HT-29 (cell line): ENCODE measurements at places on chromosomes 7 and 10. TPM values are rescaled to one million over a fixed set of nuclear protein-coding genes. Genes with fewer than 3 reads are reported as not detected.

Gene TMEM209
- total RNA-seq = 11.4 and 13.1 TPM in 2 replicates

Gene CLCN1
- 2.8 and 3.0 TPM in 2 replicates for total RNA-seq

Gene AKR1C4
- total RNA-seq = 0.29 TPM in 1 of 2 replicates, not detected in the other

Gene CCDC146
- not detected in 2 replicates for total RNA-seq

Gene MRLN
- not detected in 2 replicates for total RNA-seq

Gene EN2
- not detected in 2 replicates for total RNA-seq

DNA sequence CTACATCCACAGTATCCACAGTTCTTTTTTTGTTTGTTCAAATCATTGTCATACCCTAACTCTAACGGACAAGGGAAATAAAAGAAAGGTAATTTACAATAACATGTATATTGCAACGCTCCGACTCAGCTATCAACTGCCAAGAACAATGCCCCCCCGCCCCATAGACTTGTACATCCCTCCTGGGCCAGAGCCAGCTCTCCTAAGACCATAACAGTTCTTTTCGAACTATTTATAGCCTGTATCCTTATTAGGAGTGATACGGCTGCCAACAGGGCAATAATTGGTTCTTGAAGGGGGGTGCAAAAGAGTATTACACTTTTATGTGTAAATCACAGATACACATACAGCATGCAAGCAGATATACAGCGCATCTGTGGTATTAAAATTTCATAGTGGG, 495.7 kb downstream of the GALNT17 start:
- no peak for DNase-seq

- DNase-seq = no peak
Measured at GRCh38 chr7:13563680-13564079, 425.8 kb downstream of the ETV1 start.

DNA sequence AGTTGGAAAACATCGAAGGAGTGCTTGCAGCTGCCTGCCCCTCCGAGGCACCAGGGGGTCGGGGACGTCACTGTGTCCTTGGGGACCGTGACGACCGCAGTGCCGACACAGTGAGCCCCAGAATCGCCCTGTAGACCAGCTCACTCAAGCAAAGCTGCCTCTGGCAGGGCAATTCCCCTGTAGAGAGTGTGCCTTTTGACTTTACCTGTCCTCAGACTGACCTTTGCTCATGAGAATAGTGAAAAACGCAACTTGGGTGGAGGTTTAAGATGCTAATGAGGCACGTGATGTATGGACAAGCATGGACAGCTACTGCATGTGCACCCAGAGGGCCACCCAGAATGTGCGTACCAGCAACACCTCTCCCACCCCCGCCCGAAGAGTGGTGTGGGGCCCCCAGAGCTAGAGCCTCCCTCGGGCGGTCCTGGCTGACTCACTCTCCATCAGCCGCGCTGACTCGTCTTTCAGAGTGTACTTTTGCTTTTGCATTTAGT, 271.9 kb downstream of the ADARB2 start:
- no peak for DNase-seq

DNA sequence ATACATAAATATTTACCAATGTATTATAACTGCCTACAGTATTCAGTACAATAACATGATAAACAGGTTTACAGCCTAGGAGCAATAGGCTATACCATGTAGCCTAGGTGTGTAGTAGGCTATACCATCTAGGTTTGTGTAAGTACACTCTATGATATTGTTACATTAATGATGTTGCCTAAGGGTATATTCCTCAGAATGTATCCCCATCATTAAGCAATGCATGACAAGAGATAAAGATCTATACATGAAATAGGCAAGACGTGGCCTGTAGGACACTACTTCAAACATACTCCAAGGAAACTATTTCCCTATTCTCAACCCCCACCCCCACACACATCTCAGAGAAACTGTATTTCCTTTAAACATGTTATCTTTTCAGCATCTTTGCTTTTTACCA, 15.3 kb upstream of the ADAM22 start:
- no peak for DNase-seq

DNA sequence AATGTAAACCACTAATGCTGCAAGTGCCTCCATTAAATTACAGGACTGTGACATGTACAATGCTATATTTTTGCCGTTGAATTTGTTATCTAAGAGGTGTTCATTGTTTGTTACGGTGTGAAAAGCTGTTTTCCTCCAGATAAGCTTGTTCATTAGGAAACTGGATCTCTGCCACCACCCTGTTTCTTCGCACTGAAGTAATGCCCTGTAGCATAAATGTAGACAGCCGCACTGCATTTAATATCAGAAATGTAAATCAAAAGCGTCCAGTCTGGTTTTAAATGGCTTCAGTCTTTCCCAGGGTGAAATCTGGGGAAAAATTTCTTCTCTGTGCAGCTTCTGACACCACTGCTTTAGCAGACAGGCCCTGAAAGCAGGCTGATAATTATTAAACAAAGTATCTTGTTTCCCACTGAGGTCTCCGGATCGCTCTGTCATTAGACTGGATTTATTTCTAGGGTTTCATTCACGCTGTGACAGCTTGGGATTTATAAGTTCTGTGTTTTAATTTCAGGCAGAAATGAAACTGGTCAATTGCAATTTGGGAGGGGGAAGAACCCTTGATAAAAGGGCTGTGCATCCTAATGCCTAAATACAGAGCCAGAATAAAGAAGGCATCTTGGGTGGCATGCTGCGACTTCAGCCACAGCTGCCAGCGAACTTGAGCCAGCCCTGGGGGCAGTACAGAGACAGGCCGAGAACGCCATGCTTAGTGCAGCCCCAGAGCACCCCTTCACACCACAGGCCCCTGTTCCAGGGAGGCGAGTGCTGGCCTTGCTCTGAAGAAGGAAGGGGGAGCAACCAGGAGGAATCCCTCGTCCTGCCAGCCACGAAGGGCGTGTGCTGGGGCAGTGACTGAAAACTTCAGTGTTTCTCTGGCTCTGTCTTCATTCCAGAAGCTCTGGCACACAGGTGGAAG, 547.7 kb upstream of the GALNT17 start:
- no peak for DNase-seq

- DNase-seq = no peak
Measured at GRCh38 chr10:124830445-124830844, 28.8 kb downstream of the ABRAXAS2 start.

DNA sequence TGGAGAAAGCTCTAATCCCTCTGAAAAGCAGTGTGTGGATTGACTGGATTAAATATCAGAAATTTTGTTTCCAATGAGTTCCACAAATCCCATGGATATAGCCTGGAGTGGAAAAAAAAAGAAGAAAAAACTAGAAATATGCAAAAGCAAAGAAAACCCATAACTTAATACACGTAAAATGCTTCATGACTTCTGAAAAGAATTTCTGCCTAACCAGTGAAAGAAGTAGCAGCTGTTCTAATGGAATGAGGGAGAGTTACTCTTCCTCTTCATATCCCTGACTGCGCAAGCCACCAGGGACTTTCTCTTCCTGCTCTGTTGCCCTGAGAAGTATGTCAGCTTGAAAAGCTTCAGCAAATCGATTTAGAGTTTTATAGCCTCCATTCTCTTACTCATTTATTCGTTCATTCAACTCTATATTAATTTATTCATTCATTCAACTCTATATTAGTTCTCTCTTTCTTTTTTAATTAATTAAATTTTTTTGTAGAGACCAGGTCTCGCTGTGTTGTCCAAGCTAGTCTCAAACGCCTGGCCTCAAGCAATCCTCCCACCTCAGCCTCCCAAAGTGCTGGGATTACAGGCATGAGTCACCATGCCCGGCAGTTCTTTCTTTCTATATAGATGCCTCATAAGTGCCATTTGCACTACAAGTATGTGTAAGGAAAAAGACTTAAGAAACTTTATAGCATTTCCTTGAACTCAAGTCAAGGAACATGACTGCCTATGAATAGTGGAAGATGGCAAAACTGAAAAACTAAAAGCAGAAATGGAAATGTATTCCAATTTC, 447.3 kb upstream of the NRP1 start:
- no peak for DNase-seq

- DNase-seq = no peak
Measured at GRCh38 chr7:5041047-5041446, 4.6 kb upstream of the RBAK start.

DNA sequence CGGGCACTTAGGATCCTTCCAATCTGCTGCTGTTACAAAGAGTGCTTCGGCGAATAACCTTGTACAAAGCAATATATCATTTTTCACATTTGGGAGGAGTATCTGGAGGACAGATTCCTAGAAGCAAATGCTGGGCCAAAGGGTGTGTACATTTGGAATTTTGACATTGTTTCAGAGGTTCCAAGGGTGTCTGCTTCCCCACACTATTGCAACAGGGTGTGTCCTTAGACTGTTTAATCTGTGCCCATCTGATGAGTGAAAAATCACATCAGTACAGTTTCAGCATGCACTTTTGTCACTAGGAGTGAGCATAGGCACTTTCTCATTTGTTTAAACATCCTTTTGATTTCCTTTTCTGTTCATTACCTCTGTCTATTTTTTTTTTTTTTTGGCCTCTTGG, 8.6 kb upstream of the ELFN1 start:
- DNase-seq = no peak

DNA sequence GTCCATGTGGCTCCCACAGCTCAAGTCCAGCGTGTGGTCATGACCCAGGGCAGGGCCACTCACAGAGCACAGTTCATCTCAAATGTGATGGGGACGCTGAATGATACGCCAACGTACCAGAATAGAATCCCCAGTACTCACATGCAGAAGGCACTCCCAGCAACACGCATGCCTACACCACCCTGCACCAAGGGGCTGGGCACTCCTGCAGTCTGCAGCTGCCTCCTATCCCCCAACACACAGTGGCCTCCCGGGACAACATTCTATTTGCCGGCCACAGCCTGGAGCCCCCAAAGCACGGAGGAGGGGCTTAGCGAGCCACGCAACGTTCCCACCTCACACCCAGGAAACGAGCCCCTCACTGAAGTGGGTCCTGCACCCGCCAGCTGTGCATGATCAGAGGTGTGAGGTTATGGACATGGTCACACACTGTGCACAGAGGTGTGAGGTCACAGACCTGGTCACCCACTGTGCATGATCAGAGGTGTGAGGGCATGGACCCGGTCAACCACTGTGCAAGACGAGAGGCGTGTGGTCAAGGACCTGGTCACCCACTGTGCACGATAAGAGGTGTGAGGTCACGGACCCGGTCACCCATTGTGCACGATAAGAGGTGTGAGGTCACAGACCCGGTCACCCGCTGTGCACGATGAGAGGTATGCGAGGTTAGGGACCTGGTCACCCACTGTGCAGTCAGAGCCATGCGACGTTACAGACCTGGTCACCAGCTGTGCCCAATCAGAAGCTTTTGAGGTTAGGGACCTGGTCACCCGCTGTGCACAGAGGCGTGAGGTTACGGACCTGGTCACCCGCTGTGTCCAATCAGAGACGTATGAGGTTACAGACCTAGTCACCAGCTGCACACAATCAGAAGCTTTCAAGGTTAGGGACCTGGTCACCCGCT, 182.8 kb downstream of the DIP2C start:
- DNase-seq = no peak

GRCh38 chr10:49751636-49752510, 10.2 kb downstream of the OGDHL start:
- DNase-seq = no peak

DNA sequence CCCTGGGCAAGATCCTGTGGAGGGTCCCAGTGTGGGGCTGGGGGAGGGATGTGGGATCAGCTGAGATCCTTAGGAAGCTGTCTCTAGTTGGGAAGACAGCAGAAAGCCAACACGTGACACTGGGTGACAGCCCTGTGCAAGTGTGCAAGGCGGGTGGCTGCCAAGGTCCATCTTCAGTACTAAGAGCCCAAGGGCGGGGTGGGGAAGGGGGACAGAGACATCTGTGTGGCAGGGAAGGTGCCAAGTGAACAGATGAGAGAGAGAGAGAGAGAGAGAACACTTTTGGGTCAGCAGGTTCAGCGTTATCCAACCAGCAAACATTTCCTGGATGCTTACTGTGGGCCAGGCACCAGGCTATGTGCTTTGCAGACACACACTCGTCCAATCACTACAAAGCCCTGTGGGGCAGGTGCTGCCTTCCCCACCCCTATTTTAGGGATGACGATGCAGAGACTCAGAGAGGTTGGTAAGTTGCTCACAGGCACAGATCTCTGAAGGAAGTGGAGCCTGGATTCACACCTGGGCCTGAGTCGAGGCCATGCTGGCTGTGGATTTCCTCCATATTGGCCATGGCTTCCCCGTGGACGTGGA, 135.7 kb downstream of the GRK5 start:
- DNase-seq = no peak

DNA sequence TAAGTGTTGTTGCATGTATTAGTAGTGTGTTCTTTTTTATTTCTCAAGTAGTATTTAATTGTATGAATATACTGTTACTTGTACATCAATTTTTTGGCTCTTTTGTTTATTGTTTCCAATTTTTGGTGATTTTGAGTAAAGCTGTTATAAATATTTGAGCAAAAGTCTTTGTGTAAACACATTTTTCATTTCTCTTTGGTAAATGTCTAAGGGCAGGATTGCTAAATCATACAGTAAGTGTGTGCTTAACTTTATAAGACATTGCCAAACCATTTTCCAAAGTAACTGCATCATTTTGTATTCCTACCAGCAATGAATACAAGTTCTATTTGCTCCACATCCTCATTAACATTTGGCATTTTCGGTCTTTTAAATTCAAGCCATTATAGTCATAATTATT, 92.8 kb downstream of the ICA1 start:
- no peak for DNase-seq

DNA sequence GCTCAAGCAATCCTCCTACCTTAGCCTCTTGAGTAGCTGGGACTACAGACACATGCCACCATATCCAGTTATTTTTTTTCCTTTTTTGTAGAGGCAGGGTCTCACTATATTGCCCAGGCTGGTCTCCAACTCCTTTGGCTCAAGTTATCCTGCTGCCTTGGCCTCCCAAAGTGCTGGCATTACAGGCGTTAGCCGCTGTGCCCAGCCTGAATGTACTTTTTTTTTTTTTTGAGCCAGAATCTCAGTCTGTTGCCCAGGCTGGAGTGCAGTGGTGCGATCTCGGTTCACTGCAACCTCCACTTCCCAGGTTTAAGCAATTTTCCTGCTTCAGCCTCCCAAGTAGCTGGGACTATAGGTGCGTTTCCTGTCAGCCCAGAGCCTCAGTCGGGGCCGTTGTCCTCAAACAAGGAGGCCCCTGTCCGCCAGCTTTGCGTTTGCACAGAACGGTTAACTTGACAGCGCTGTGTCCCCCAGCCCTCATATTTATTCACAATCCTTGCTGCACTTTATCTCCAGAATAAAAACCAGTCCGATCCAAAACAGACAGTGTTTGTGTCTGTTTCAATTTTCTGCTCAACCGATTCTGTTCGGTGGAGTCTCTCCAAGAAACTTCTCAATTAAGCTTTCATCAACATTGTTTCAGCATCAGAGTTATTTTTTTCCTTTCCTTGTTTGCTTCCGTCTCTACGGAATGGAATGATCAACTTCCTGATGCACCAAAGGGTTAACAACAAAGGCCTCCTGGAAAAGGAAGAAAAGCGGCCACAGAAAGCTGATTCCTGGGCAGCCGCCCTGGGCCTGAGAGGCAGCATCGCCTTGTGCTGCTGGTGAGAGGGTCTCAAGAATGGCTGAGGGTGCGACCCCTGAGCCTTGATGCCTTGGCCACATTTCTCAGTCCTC, 64.5 kb downstream of the PDIA4 start:
- peak; percentile 78 for DNase-seq

GRCh38 chr10:103849212-103849877, 6.0 kb downstream of the SH3PXD2A start:
- no peak for DNase-seq

GRCh38 chr10:29026802-29027580, 261.9 kb upstream of the LYZL1 start:
- DNase-seq = no peak

GRCh38 chr10:131437556-131438475, 126.3 kb upstream of the TCERG1L start:
- DNase-seq = no peak

- no peak for DNase-seq
Measured at GRCh38 chr7:79182283-79182682, 271.2 kb downstream of the MAGI2 start.

GRCh38 chr10:21030091-21030490, 133.0 kb upstream of the NEBL start:
- DNase-seq = no peak
